Activated T-cell treated with anti-CD3 and anti-CD28 coated beads, Interleukin-2, amount 50 U/mL, for 72 hours (primary cell): ENCODE measurements at places on chromosomes 4 and X.
A peak's percentile ranks its signal among the peaks of the same experiment; 100 is the strongest.

DNA sequence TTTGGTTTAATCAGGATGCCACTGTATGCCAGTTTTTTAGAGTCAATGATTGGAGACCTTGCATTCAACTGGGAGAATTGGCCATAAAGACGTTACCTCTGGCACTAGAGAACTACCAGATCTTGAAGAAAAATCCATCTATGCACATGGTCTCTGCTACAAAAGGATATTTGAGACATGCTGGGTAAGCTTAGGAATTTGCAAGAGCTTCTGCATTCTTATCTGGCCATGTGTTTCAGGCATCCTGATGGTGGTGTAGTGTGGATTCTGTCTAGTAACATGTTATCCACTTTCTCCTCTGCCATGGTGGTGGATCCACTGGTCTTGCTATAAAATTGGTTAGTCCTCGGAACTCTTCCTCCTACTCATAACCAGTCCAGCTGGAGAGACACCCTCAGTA is 185.3 kb upstream of the WDFY3 start:
- no peak overlapping the region for H3K4me3 ChIP-seq
- peaks cover 6% of the 10 kb centered on the region for H3K27me3 ChIP-seq
- H3K4me1 ChIP-seq = no peaks in the 10 kb centered on the region
- H3K36me3 ChIP-seq = no peaks in the 10 kb centered on the region
- no peak for DNase-seq
- H3K27ac ChIP-seq = no peak overlapping the region

- no peaks in the 10 kb centered on the region for H3K27me3 ChIP-seq
- H3K27ac ChIP-seq = peak overlapping the region; percentile 62
- H3K4me3 ChIP-seq = peak overlapping the region; percentile 5
- peaks cover 16% of the 10 kb centered on the region for H3K4me1 ChIP-seq
- H3K36me3 ChIP-seq = no peaks in the 10 kb centered on the region
- peak; percentile 13 for DNase-seq
Measured at GRCh38 chr4:89222170-89222569, 85.4 kb downstream of the GPRIN3 start.

DNA sequence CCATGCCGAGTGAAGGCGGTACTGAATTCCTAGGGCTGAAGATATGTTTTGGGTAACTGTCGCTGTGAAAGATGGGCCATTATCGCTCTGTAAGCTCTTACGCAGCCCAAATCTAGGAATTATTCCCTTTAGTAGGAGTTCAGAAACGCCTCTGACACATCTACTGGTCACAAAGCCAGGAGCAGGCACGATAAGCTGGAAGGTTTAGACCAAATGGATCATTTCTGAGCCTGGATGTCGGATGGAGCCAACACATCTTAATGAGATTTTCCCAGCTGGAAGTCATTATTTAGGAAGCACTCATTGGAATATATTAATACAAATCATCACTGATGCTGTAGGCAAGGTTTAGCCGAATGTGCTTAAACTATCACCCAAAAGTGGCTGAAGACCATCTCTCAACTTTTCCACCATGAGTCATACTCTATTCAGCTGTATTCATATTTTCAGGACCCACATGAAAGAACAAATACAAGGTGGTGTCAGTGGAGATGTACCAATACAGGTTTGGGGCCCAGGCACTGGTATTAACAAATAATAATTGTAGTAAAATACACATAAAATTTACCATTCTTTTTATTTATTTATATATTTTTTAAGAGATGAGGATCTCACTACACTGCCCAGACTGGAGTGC is 34.2 kb upstream of the ATRX start:
- no peak for DNase-seq
- H3K27me3 ChIP-seq = peaks cover 5% of the 10 kb centered on the region
- H3K27ac ChIP-seq = no peak overlapping the region

DNA sequence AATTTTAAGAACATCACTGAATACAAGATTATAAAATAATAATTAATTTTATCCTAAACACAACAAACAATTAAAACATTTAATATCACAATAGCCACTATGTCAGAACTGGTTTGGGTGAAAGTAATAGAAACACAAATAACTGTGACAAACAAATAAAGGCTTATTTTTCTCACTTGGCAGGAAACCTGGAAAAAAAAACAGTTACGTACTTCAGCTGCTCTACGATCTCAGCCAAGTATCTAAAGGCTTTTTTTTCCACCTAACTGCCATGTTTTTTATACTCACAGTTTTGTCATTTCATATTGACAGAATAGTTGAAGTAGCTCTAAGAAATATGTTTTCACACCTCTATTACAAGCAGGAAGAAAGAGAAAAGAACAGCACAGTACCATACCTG is 284.8 kb upstream of the INTU start:
- H3K36me3 ChIP-seq = no peaks in the 10 kb centered on the region
- H3K27ac ChIP-seq = no peak overlapping the region
- no peaks in the 10 kb centered on the region for H3K27me3 ChIP-seq

DNA sequence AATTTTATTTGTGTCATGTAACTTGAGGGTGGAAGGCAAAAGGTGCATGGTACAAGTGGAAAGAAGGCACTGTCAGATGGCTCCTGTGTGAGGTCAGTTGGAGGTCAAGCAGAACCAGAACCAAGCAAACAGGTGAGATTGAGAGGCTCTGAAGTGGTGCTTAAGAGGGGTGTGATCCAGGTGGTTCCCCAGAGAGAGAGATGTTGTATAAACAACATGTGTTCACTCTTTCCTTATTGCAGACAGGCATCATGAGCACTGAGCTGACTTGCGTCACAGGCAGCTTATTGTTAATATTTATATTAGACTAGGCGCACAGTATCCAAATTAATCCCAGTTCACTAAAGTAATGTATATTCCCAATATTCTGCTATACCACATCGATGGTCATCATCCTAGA is 56.8 kb downstream of the CXCL13 start:
- H3K36me3 ChIP-seq = no peaks in the 10 kb centered on the region
- no peak overlapping the region for H3K4me3 ChIP-seq
- no peak overlapping the region for H3K27ac ChIP-seq
- no peak for DNase-seq
- peaks cover 4% of the 10 kb centered on the region for H3K27me3 ChIP-seq
- H3K4me1 ChIP-seq = peaks cover 4% of the 10 kb centered on the region

GRCh38 chr4:182325397-182325796 is 82.2 kb downstream of the TENM3 start:
- no peak overlapping the region for H3K4me3 ChIP-seq
- H3K27me3 ChIP-seq = peaks cover 2% of the 10 kb centered on the region
- no peak for DNase-seq

GRCh38 chrX:43868791-43869190 is 13.5 kb downstream of the MAOB start:
- peaks cover 39% of the 10 kb centered on the region for H3K27me3 ChIP-seq
- no peaks in the 10 kb centered on the region for H3K36me3 ChIP-seq
- no peak overlapping the region for H3K4me3 ChIP-seq
- no peaks in the 10 kb centered on the region for H3K4me1 ChIP-seq

DNA sequence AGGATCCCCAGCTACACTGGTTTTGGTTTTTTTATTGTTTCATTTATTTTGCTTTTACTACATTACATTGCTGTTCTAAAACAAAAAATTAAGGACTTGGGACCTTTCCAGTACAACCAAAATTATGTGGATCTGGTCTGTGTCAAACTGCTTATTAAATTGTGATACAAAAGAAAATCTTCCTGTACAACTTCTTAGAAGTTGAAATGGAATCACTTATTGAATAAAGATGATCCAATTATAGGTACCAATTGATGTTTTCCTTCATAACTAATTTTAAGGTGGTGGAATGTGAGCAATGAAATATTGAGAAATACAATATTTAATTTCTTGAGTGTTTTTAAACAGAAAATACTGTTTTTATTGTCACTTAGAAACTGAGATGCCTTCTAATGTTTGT is 67.3 kb downstream of the C4orf46 start:
- no peak overlapping the region for H3K27ac ChIP-seq
- no peak for DNase-seq
- no peaks in the 10 kb centered on the region for H3K36me3 ChIP-seq
- no peaks in the 10 kb centered on the region for H3K4me1 ChIP-seq

DNA sequence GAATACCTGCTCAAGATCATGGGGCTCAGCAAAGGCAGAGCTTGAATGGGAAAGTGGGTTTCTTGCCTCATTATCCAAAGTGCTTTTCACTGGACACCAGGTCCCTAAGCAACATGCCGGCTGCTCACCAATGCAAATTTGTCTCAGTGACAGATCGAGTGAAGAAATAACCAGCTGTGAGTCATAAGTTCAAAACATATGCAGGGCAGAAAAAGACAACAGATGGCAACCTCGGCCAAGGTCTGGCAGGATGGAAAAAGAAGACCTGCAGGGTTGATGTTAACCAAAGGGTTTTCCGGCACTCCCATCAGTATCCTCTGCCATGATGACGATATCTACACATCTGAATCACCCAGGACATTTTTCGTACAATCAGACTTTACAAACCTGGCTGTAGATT is 124.1 kb downstream of the AFAP1 start:
- no peak for DNase-seq
- H3K4me1 ChIP-seq = peaks cover 5% of the 10 kb centered on the region
- no peaks in the 10 kb centered on the region for H3K27me3 ChIP-seq

DNA sequence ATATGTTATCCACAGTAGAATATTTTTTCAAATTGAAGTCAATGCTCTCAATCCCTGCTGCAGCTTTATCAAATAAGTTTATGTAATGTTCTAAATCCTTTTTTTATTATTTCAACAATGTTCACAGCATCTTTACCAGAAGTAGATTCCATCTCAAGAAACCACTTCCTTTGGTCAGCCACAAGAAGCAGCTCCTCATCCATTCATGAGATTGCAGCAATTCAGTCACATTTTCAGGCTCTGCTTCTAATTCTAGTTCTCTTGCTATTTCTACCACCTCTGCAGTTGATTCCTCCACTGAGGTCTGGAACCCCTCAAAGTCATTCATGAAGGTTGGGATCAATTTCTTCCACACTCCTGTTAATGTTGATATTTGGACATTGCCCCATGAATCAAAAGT is 2301.3 kb upstream of the TENM3 start:
- no peak for DNase-seq
- no peak overlapping the region for H3K4me3 ChIP-seq
- H3K36me3 ChIP-seq = no peaks in the 10 kb centered on the region
- H3K4me1 ChIP-seq = no peaks in the 10 kb centered on the region
- no peak overlapping the region for H3K27ac ChIP-seq
- no peaks in the 10 kb centered on the region for H3K27me3 ChIP-seq

DNA sequence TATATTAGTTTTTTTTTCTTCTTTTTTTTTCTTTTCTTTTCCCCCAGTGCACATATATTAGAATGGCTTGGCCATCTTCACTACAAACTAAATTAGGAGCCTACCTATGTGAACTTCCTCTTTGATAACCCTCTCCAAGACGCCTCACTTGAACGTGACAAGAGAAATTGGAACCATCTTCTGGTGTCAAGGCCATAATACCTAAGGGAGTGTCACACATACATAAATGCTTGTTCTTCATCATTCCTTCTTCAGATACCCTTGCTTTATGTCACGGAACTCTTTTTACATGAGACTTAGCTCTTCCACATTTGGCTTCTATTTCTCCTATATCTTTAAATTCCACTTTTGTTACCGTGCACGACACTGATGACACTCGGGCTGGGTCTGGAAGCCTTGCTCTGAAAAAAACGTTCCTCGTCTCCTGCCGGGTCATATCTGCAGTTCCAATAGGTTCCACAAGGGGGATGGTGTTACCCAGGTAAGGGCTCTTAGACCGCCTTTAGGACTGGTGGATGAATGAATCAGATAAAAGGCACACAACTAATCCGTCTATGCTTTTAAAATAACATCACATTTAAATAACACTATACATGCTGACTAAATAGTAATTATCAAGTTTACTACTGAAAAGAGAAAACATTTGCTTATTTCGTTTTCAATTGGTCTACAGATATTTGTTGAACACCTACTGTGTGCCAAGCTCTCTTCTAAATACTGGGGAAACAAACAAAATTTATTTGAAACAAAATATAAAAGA is 19.9 kb downstream of the DGAT2L6 start:
- peak; percentile 75 for DNase-seq
- H3K4me1 ChIP-seq = peaks cover 5% of the 10 kb centered on the region
- H3K4me3 ChIP-seq = peak overlapping the region; percentile 68
- peaks cover 44% of the 10 kb centered on the region for H3K27me3 ChIP-seq
- no peak overlapping the region for H3K27ac ChIP-seq

GRCh38 chr4:129978315-129978714 is 882.4 kb downstream of the C4orf33 start:
- DNase-seq = no peak
- H3K27ac ChIP-seq = no peak overlapping the region
- no peaks in the 10 kb centered on the region for H3K36me3 ChIP-seq
- H3K27me3 ChIP-seq = no peaks in the 10 kb centered on the region
- H3K4me3 ChIP-seq = no peak overlapping the region

DNA sequence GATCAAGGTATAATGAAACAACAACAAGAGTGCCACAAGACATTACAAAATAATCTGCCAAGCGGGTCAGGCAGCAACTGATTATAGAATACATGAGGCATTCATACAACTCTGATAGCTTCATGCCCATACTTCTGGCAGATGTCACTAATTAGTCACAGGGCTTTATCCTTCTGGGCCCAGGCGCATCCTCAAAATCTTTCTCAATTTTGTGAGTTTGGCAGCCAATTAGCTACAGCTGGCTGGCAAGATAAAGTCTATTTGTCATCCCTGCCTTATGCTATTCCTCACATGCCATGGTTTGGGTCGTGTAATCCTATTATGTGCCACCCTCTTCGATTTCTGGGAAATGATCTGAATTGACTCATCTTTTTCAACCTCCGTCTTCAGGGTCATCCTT is 254.3 kb downstream of the PACRGL start:
- H3K36me3 ChIP-seq = no peaks in the 10 kb centered on the region
- no peak overlapping the region for H3K27ac ChIP-seq
- no peaks in the 10 kb centered on the region for H3K4me1 ChIP-seq
- no peak for DNase-seq
- H3K4me3 ChIP-seq = no peak overlapping the region

GRCh38 chrX:112761242-112762207 is 79.1 kb downstream of the AMOT start:
- H3K4me1 ChIP-seq = no peaks in the 10 kb centered on the region
- DNase-seq = no peak
- H3K27ac ChIP-seq = no peak overlapping the region
- no peaks in the 10 kb centered on the region for H3K36me3 ChIP-seq
